ENCODE measurements at places on chromosomes 12 and 14. TPM values are rescaled to one million over a fixed set of nuclear protein-coding genes. Genes with fewer than 3 reads are reported as not detected.

The VRK1 gene
- 37.5 TPM for total RNA-seq

The KRT80 gene
- total RNA-seq, result 1.7 TPM

The CIDEB gene
- 7.3 TPM for total RNA-seq

The ZNF10 gene
- total RNA-seq, result 18.3 TPM

The CEBPE gene
- total RNA-seq, result not detected

The TBC1D30 gene
- 3.9 TPM for total RNA-seq

The SSPN gene
- total RNA-seq, result 78.5 TPM

The TAS2R46 gene
- 11.7 TPM for total RNA-seq

The PRKD1 gene
- total RNA-seq, result 27.7 TPM

The SLC17A8 gene
- 0.95 TPM for total RNA-seq

The RPS26 gene
- total RNA-seq, result 96.2 TPM

The CPNE6 gene
- 0.58 TPM for total RNA-seq

The ADAMTS20 gene
- 1.0 TPM for total RNA-seq

The P3H3 gene
- total RNA-seq, result 40.1 TPM

The PAPOLA gene
- 327 TPM for total RNA-seq

The GPR132 gene
- 1.7 TPM for total RNA-seq

The MIP gene
- not detected for total RNA-seq

The SLC2A13 gene
- 36.7 TPM for total RNA-seq

The CDH24 gene
- 6.4 TPM for total RNA-seq
